ENCODE measurements at places on chromosomes 2 and 18. TPM values are rescaled to one million over a fixed set of nuclear protein-coding genes. Genes with fewer than 3 reads are reported as not detected.
A peak's percentile ranks its signal among the peaks of the same experiment; 100 is the strongest.

TBC1D8 gene
- total RNA-seq: 21.0 TPM

DNMT3A gene
- 25.6 TPM for total RNA-seq

DNA sequence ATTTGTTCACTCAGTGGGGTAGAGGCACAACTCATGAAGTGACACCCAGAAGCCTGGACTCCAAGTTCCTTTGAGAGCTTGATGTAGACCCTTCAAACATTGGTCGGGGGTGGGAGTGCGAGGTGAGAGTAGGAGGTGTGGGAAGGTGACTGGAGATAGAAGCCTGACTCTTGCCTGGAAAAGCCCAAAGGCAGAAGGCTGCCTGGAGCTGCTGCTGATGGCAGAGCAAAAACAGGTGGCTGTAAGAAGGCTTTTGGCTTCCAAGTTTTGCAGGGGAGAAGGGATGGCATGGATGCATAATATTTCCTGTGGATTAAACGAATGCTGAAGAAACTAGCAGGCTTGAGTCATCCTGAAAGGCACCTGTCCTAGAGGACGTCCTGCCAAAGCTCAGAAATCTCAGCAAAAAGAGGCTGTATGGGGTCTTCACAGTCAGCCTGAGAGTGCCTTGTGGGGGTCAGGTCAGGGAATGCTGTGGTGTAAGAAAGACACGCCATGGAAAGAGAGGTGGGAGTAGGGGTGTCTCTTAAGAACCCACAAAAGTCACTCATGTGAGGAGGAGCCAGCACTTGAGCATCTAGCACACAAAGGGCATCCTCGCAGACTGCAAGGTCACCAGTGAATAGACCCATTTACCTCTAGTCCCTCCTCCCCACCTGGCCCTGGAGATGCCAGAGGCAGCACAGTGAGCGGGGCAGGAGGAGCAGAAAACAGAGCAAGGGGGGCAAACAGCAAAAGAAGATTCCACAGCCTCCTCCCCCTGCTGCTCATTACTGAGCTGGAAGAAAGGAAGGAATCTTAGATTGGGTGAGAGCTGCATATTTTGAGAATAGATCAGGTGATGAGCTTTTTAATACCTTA is 37.5 kb downstream of the FASTKD2 start:
- H3K27me3 ChIP-seq: no peaks in the 10 kb centered on the region
- H3K4me1 ChIP-seq: peaks cover 5% of the 10 kb centered on the region
- H3K4me3 ChIP-seq: no peak overlapping the region
- DNase-seq: no peak
- H3K27ac ChIP-seq: no peak overlapping the region
- no peaks in the 10 kb centered on the region for H3K36me3 ChIP-seq

DNA sequence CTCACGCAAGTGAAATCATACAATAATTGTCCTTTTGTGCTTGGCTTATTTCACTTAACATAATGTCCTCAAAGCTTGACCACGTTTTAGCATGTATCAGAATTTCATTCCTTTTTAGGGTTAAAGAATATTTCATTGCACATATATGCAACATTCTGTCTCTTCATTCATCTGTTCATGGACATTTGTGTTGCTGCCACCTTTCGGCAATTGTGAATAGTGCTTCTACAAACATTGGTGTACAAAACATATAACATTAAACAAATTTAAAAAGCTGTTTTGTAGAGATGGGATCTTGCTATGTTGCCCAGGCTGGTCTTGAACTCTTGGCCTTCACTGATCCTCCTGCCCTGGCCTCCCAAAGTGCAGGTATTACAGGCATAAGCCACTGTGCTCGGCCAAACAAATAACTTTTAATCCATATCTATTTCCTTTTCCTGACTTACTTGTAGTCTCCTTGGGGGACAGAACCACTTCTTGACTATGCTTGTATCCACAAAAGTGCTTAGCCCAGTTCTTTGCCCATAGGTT is 209.3 kb downstream of the SLC4A3 start:
- H3K36me3 ChIP-seq: no peaks in the 10 kb centered on the region
- H3K27ac ChIP-seq: no peak overlapping the region
- no peaks in the 10 kb centered on the region for H3K4me1 ChIP-seq
- DNase-seq: no peak
- H3K27me3 ChIP-seq: no peaks in the 10 kb centered on the region
- no peak overlapping the region for H3K4me3 ChIP-seq

SERPINB10 gene
- total RNA-seq: not detected

DNA sequence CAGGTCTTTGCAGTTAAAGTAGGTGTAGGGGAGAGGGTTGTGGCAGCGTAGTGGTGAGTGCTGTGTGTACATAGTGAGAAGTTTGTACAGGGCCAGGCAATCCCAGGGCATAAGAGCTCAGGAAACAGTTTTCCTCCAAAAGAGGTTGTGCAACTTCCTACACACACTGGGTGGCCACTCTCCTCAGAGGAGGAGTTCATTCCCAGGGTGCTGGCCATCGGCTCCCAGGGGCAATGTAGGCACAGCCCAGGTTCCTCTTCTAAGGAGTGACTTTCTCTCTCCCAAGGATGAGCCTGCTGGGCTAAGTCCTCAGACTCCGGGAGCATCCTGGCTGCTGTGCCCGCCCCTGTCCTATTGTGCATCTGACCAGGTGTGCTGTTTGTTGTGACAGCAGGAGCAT is 3.0 kb downstream of the ACOXL start:
- DNase-seq: peak; percentile 82
- H3K27me3 ChIP-seq: no peaks in the 10 kb centered on the region
- H3K36me3 ChIP-seq: no peaks in the 10 kb centered on the region
- H3K4me1 ChIP-seq: peaks cover 10% of the 10 kb centered on the region

SRD5A2 gene
- total RNA-seq: 0.44 TPM

DNA sequence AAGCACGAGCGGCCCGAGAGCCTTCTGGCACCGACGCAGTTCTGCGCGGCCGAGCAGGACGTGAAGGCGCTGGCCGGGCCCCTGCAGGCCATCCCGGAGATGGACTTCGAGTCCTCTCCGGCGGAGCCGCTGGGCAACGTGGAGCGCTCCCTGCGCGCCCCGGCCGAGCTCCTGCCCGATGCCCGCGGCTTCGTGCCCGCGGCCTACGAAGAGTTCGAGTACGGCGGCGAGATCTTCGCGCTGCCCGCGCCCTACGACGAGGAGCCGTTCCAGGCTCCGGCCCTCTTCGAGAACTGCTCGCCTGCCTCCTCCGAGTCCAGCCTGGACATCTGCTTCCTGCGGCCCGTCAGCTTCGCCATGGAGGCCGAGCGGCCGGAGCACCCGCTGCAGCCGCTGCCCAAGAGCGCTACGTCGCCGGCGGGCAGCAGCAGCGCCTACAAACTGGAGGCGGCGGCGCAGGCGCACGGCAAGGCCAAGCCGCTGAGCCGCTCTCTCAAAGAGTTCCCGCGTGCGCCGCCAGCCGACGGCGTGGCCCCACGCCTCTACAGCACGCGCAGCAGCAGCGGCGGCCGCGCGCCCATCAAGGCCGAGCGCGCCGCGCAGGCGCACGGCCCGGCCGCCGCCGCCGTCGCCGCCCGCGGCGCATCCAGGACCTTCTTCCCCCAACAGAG is 70.4 kb downstream of the ARHGEF33 start:
- peak overlapping the region; percentile 49 for H3K4me3 ChIP-seq
- peak; percentile 69 for DNase-seq
- peaks cover 5% of the 10 kb centered on the region for H3K4me1 ChIP-seq
- H3K27me3 ChIP-seq: no peaks in the 10 kb centered on the region
- no peak overlapping the region for H3K27ac ChIP-seq
- H3K36me3 ChIP-seq: no peaks in the 10 kb centered on the region

GRCh38 chr2:42220566-42220965 is 51.4 kb downstream of the EML4 start:
- no peak overlapping the region for H3K4me3 ChIP-seq
- H3K36me3 ChIP-seq: peaks cover 4% of the 10 kb centered on the region
- H3K27ac ChIP-seq: no peak overlapping the region
- no peaks in the 10 kb centered on the region for H3K27me3 ChIP-seq
- peaks cover 29% of the 10 kb centered on the region for H3K4me1 ChIP-seq
- DNase-seq: no peak

DNA sequence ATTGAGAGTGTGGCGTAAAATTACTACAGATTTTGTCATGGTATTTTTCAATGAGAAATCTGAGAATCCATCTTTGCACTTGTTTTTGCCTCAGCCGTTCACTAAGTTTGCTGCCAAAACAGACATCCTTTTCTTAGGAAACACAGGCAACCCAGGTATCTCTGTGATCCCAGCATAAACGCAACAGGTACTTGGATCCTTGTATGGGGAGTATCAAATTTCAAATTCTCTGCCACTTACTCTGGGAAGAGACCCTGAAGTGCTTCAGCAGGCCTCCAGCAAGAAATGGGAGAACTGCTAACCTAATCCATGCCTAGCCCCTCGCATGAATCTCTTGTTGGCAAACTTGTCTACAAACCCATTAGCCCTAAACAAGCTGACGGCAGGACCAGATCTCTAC is 83.1 kb downstream of the BCL11A start:
- H3K27ac ChIP-seq: no peak overlapping the region
- no peak overlapping the region for H3K4me3 ChIP-seq
- H3K27me3 ChIP-seq: no peaks in the 10 kb centered on the region
- no peaks in the 10 kb centered on the region for H3K4me1 ChIP-seq

DNA sequence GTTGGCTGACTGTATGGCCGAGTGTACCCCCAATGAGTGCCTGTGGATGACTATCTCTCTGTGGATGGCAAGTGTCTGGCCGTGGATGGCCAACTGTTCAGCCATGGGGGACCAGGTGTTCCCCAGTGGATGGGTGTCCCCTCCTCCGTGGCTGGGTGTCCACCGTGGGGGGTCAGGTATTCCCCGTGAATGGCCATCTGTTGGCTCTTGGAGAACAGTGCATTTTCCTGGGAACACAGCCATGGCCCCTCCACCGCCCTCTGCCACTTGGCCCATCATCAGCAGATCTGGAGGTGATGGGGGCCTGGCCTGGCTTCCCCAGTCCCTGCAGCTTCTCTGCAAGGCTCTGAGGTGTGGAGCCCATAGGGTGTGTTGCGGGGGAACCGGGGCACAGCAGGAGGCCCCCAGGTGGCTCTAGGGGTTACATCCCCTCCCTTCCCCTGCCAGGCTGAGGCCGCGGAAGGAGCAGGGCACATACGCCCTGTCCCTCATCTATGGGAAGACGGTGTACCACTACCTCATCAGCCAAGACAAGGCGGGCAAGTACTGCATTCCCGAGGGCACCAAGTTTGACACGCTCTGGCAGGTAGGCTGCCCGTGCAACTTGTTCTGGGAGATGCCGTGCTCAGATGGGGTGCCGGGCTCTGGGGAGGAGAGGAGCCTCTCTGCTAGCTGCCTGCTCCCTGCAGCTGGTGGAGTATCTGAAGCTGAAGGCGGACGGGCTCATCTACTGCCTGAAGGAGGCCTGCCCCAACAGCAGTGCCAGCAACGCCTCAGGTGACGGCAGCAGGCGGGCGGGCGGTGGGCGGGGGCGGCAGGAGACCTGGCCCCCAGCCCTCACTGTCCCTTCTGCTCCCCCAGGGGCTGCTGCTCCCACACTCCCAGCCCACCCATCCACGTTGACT is 19.3 kb downstream of the ZAP70 start:
- no peaks in the 10 kb centered on the region for H3K36me3 ChIP-seq
- no peak overlapping the region for H3K27ac ChIP-seq
- no peaks in the 10 kb centered on the region for H3K4me1 ChIP-seq
- no peaks in the 10 kb centered on the region for H3K27me3 ChIP-seq
- peak; percentile 17 for DNase-seq
- H3K4me3 ChIP-seq: no peak overlapping the region

ZSWIM2 gene
- total RNA-seq: not detected

- H3K4me3 ChIP-seq: no peak overlapping the region
- H3K36me3 ChIP-seq: no peaks in the 10 kb centered on the region
- no peaks in the 10 kb centered on the region for H3K4me1 ChIP-seq
- no peak overlapping the region for H3K27ac ChIP-seq
- DNase-seq: no peak
Observed at GRCh38 chr2:222751821-222752719, 80.6 kb downstream of the MOGAT1 start.

GRCh38 chr2:98369710-98370239 is 23.5 kb downstream of the CNGA3 start:
- no peaks in the 10 kb centered on the region for H3K27me3 ChIP-seq
- H3K4me1 ChIP-seq: no peaks in the 10 kb centered on the region
- no peak overlapping the region for H3K4me3 ChIP-seq
- H3K36me3 ChIP-seq: no peaks in the 10 kb centered on the region
- H3K27ac ChIP-seq: no peak overlapping the region

DNA sequence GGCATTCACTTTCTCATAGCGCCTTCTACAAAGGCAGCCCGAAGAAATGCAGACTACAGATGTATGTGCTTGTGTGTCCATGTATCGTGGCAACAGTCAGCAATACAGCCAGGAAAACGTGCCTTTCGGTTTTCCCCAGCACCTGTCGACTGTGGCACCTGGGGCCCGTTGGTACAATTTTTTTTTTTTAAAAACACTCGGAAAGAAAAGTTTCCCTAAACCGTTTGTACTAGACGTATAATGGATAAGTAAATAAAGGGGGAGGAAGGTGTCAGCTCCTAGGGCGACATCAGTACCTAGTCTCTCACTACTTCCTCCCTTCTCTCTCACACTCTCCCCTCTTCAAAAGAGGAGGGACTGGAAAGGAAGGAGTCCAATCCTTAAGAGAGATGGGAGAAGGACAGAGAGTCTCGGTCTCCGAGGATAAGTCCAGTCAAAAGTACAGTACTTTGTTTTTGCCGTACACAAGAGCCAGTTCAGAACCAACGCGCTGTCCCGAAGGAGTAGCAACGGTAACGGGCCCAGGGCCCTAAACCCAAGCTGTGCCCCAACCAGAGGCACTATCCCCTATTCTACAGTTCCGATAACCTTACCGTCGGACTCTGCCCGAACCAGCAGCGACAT is 759 bp downstream of the PPP4R3B start:
- H3K36me3 ChIP-seq: no peaks in the 10 kb centered on the region
- H3K4me3 ChIP-seq: peak overlapping the region; percentile 93
- peaks cover 46% of the 10 kb centered on the region for H3K4me1 ChIP-seq
- no peaks in the 10 kb centered on the region for H3K27me3 ChIP-seq
- peak overlapping the region; percentile 98 for H3K27ac ChIP-seq

- no peak overlapping the region for H3K4me3 ChIP-seq
- H3K4me1 ChIP-seq: no peaks in the 10 kb centered on the region
- no peaks in the 10 kb centered on the region for H3K36me3 ChIP-seq
- no peak overlapping the region for H3K27ac ChIP-seq
- no peaks in the 10 kb centered on the region for H3K27me3 ChIP-seq
Observed at GRCh38 chr2:225761396-225761795, 361.9 kb downstream of the NYAP2 start.

GRCh38 chr18:24995755-24996154 is 356.2 kb downstream of the ZNF521 start:
- no peaks in the 10 kb centered on the region for H3K36me3 ChIP-seq
- DNase-seq: no peak
- no peaks in the 10 kb centered on the region for H3K27me3 ChIP-seq
- H3K4me3 ChIP-seq: no peak overlapping the region

CD28 gene
- 0.61 TPM for total RNA-seq

CENPO gene
- 4.9 TPM for total RNA-seq

CFAP65 gene
- 18.7 TPM for total RNA-seq
